ENCODE measurements at places on chromosomes 3 and 15.

DNA sequence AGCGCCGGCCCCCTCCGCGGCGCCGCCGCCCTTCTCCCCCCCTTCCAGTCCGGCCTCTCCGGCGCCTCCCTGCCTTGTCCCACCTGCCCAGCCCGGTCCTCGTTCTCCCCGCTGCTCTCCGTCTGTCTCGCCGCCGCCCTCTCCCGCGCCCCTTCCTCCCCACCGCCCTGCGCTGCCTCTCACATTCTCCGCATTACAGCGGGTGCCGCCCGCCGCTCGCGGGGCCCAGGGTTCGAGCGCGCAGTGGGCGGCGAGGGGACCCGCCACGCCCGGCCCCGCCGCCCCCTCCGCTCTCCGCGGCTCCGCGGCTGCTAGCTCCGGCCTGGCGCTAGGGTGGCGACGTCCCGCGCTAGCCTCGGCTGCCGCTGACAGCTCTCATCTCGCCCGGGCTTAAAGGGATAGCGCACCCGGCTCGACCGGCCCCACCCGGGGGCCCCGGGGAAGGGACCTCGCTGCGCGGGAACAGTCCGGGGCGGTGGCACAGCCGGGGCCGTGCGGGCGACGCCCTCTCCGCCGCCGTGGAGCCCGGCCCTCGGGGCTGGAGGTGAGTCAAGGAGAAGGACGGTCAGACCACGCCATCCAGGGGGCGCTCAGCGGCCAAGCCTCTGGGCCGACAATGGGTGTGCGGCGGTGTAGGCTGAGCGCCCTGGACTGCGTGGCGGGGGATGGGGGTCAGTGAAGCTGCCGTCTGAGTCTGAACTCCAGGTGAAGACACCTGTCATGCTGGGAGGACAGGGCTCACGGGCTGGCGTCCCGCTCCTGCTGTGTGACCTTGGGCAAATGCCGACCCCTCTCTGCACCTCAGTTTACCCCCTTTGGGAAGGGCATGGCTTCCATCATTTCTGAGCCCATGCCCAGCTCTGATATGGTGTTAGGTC, 187.4 kb upstream of the LINGO1 start:
- DNase-seq = no peak

GRCh38 chr3:195240171-195240701, 30.7 kb downstream of the XXYLT1 start:
- DNase-seq = no peak

GRCh38 chr15:28935316-28935715, 49.5 kb downstream of the APBA2 start:
- peak; percentile 43 for DNase-seq

DNA sequence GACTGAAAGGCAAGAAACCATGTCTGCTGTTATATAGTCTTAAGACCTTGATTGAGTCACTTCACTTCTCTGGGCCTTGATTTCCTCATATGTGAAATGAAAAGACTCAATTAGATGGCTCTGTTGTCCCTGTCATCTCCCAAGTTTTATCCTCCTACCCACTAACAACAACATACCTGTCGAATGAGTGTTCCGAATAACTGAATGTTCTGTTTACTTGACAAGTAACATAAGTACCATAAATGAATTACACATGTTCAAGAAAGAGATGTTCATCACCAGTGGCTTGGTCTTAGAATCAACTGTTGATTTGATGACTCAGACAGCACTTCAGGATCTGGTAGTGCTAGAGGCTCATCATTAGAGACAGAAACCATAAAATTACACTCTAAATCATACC, 311.7 kb downstream of the VPS13C start:
- DNase-seq = no peak

DNA sequence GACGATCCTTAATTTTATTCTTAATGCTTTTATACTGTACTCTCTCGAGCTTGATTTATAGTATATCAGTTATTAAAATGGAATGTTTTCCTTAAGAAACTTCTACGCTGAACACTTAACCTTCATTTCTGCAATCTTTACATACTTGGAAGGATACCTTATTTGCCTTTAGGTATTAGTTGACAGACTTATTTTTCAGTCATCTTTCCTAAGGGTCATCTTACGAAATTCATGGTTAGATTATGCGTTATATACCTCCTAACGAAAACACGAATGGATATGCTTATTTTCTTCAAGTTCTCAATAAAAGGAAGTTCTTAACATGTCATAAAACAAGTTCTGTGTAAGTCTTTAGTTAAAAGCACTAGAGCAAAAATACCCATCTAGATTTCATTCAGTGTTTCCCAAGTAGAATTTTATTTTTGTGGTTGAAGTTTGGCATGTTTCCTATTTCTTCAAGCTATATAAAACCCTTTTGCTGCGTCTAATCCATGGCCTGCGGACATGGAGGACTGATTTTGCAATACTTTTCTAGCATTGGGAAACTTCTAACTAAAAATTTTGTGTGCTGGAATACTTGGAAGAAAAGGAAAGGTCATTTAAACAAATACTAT, 231.3 kb downstream of the TP63 start:
- DNase-seq = no peak

DNA sequence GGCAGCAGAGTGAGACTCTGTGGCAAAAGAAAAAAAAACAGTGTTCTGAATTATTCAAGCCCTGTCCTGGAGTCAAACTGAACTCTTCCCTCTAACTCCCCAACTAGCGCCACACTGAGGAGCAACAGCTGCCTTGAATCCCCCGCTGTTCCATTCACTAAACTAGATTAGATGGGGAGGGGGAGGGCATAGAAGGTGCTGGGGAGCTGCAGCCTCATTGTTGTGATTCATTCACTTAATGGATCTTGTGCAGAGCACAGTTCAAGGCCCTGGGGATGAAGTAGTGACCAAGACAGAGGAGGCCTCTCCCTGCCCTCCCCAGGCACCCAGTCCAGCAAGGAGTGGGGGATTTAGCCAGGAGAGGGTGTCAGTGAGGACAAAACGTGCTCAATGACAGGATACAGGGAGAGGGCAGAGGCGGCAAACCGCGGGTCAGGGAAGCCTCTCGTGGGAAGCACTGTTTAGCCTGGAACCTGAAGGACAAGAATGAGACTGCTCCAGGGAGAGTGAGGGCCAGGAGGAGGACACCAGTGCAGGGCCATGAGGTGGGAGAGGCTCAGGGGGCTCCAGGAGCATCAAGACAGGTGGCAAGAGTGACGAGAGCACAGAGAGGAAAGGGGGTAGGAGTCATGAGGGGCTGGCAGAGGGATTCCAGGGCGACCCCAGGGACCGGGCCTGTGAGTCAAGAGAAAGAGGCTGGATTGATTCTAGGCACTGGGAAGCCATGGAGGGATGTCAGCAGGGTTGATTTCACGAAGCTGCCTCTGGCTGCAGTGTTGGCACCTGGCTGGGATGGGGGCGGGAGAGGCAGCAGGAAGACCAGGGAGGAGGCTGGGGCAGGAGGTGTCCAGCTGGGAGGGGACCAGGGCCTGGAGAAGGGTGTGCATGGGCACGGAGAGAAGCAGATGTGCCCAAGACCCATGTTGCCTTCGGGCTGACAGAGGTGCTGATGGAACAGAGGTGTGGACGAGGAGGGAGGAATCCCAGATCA, 31.4 kb downstream of the ALS2CL start:
- no peak for DNase-seq

Data from activated CD4-positive, alpha-beta T cell treated with anti-CD3 and anti-CD28 coated beads, Interleukin-2, Interleukin-6, amounts not matched to agents 100 ng/mL and 50 ng/mL, durations not matched to agents 16 hours and 8 hours (primary cell).